ENCODE measurements at places on chromosomes 16 and 17.
A peak's percentile ranks its signal among the peaks of the same experiment; 100 is the strongest.

DNA sequence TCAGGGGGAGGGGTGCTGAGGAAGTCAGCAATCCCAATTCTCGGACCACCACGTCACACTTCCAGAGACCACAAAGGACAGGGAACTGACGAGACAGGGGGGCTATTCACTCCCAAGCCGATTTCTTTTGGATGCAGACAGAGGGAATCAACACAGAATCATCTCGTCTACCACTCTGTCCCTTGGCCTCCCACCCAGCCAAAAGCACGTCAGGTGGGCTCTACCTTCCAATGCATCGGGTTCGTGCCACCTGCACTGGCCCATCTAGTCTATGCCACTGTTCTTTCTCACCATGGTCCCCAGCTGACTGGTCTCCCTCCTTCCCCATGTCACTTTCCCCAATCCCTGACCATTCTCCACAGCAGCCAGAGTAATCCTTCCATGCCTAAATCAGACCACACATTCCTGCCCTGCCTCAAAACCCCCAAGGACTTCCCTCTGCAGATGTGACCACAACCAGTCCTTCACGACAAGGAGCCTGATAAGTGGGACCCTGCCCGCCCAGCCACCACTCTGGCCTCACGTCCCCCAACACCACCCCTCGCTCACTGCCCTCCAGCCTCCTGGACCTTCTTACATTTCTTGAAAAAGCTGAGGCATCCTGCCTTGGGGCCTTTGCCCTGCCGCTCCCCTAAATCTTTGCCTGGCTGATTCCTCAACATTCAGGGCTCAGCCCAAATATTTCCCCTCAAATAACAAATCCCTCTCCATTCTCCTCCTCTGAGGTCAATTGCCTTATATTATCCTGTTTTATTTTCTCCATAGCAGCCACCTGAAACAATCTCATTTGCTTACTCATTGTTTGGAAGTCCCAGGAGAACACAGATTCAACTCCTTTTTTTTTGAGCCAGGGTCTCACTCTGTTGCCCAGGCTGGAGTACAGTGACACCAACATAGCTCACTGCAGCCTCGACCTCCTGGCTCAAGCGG lies 70.4 kb downstream of the IL21R start:
- DNase-seq: no peak

GRCh38 chr17:48869821-48870318 lies 22.7 kb upstream of the ATP5MC1 start:
- no peak for DNase-seq

GRCh38 chr17:39754161-39754957 lies 16.6 kb downstream of the GRB7 start:
- peak; percentile 96 for DNase-seq

DNA sequence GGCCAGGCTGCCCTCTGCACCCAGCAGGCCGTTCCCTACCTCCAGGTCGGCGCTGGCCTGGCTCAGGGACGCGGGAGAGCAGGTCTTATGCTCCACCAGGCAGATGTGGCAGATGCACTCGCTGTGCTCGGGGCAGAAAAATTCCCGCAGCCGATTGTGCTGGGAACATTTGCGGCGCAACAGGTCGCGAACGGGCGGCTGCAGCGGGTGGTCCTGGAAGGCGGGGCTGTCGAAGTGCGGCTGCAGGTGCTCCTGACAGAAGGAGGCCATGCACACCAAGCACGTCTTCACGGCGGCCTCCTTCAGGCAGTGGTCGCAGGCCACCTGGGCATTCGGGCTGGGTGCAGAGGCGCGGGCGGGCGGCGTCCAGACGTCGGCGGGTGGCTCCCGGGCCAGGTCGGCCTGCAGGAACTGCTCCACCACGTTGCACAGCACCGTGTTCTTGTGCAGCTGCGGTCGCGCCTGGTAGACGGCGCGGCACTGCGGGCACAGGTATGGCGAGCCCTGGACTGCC lies 439 bp downstream of the TRIM25 start:
- no peak for DNase-seq

- no peak for DNase-seq
These were observed 954 bp downstream of the IL32 start for GRCh38 chr16:3066440-3066748.

GRCh38 chr16:19861133-19861532 lies 23.5 kb downstream of the GPRC5B start:
- DNase-seq: no peak

DNA sequence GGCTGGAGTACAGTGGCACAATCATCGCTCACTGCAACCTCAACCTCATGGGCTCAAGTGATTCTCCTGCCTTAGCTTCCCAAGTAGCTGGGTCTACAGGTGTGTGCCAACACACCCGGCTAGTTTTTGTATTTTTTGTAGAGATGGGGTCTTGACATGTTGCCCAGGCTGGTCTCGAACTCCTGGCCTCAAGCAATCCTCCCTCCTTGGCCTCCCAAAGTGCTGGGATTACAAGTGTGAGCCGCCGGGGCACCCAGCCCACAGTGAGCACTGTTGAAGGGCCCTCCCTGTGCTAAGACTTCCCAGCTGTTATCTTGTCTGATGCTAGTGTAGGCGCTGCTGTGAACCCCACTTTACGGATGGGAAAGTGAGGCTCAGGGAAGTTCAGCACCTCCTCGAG lies 8.0 kb downstream of the CASKIN1 start:
- no peak for DNase-seq

- no peak for DNase-seq
These were observed 26.2 kb upstream of the AXIN2 start for GRCh38 chr17:65587534-65588180.

DNA sequence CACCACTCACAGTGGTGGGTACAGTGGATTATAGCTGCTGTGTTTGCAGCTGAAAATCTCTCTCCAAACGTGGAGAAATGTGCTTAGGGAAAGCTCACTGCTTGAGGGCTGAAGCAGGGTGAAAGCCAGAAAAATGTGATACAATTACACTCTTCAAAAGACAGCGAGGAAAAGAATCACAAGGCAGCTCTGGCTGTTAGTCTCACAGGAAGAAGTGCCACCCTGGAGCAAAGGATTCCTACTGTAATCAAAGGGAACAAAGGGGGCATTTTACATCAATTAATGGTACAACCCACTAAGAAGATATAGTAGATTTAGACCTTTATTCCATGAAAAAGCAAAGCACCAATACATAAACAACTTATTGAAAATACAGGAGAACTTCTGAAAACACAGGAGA lies 48.1 kb upstream of the IRX5 start:
- DNase-seq: no peak

GRCh38 chr17:39485555-39485954 lies 24.3 kb downstream of the CDK12 start:
- no peak for DNase-seq

DNA sequence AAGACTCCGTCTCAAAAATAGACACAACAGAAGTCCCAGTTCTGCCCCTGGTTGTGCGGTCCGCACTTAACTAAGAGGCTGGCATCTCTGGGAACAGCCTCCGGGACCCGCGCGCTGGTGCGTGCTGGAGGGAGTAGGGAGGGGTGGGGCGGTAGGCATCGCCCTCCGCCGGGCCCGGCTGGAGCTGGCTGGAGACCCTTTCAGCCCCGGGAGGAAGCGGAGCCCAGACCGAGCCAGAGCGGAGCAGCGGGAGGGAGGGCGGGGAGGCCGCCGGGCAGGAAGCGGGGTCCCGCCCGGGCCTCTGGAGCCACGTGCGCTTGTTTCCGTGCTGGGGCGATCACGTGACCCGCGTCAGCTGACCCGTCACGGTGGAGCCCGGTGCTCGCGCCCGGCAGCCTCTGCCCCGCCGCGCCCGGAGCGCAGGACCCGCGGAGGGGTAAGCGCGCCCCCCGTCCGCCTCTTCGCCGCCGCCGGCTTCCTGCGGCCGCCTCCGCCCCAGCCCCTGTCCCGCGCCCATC lies at the start of gene WDR81:
WDR81 (plus strand) TSS at position 354 of the 518 bp plus-strand sequence. CDS start 256 bp downstream, outside the sequence.
- DNase-seq: peak; percentile 95

DNA sequence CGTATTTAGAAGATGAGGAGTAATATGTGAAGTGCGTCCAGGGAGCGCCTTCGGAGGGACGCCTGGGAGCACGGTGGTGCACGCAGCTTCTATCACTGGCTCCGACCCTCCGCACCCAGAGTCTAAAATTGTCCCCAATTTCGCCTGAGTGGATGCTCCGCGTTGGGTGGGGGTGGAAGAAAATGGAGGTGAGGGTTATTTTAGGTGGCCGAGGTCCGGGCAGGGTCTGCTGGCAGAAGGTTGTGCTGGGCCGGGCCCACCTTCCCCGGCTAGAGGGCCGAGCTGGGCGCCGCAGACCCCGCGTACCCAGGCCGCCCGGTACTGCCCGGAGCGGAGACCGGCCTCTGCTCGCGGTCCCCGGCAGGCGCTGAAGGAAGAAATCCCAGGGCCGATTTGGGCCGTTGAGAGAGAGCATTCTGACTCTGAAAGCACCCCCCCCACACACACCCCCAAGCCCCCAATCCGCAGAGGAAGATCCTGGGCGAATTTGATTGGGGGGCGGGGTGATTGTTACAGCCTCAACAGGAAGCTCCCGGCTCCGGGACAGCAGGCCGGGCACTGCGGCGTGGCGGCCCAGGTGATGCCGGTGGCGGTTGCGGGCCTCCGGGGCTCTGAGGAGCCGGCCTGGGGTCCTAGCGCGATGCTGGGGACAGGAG lies 3.0 kb downstream of the BAHCC1 start:
- no peak for DNase-seq

DNA sequence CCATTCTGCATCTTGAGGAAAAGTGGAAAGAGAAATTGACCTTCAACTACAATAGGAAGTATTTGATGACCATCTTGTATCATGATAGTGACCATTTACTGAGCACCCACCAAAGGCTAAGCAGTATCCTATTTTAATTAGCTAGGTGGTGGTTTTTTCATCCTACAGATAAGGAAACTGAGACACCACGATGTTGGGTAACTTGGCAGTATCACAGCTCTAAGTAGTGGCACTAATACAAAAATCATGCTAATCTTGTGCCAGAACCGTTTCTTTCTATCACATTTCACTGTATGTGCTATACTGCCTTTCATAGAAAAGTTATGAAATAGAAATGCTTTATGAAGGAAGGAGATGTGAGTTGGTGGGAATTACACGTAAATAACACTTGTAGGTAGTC lies 2.3 kb downstream of the EVI2B start:
- DNase-seq: no peak

GRCh38 chr16:89024546-89025060 lies 47.6 kb upstream of the CBFA2T3 start:
- DNase-seq: no peak

- DNase-seq: no peak
These were observed 23.7 kb downstream of the ALOX15 start for GRCh38 chr17:4617590-4618351.

- DNase-seq: no peak
These were observed 24.3 kb downstream of the TK2 start for GRCh38 chr16:66525396-66526180.

- DNase-seq: no peak
These were observed 2.5 kb downstream of the ACSM3 start for GRCh38 chr16:20766294-20766693.

GRCh38 chr17:8935191-8935590 lies 30.3 kb downstream of the PIK3R5 start:
- no peak for DNase-seq

DNA sequence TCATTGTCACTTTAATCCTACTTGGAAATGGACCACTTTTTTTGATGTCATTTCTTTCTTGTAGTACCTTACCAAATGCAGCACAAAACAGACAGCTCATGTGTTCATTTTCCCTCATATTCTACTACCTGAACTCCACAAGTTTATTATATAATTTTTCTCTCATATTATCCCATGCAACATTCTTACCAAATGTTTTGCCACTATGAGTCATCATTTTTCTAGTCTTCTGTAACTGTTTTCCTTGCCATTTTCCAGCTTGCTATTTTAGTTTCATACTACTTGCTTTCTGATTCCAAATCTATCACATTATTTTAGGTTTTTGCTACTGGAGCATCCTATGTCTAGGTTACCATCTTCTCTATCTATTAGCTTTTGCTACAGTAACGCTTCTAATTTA lies 332.7 kb downstream of the ZFHX3 start:
- DNase-seq: no peak

GRCh38 chr17:45368651-45369050 lies 51.8 kb upstream of the MAP3K14 start:
- DNase-seq: no peak

GRCh38 chr16:522320-523096 lies 5.0 kb upstream of the CAPN15 start:
- DNase-seq: no peak

DNA sequence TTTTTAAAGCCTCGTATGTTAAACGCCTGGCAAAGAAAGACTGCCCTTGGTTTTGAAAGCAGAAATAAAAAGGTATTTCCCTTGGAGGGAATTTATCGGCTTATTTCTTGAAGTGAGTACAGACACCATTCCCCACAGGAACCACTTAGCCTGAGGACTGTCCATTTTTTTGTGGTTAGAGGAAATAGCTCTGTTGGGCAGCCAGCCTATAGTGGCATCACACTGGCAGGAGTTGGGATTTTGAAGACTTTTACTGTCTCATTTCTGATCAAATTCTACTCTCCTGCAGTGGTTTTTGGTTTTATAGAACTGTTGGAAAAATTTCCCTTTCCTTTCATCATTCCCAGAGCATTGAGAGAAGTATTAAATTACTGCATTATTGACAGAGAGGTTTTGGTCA lies 34.1 kb upstream of the CDC6 start:
- DNase-seq: no peak

GRCh38 chr16:71249399-71249798 lies 18.9 kb upstream of the HYDIN start:
- DNase-seq: no peak
